NCI-H1694 treated with DMSO at 0.1 percent for 48 hours (cell line): ENCODE measurements at places on chromosomes 3 and 15.

DNA sequence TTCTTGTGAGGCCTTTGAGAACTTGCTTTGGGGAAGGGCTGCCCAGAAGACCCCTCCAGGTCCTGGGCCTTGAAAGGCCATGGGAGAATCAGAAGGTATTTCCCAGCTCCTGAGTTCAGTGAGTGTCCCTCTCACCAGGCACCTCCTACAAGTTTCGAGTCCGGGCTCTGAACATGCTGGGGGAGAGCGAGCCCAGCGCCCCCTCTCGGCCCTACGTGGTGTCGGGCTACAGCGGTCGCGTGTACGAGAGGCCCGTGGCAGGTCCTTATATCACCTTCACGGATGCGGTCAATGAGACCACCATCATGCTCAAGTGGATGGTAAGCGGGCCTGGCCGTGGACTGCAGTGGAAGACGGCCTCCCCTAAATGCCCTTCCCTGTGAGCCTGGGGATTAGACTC lies 68.3 kb downstream of the BOC start:
- no peak for DNase-seq

GRCh38 chr3:58585994-58586393 lies 8.8 kb upstream of the FAM107A start:
- no peak for DNase-seq

GRCh38 chr3:27449530-27450150 lies 34.5 kb downstream of the SLC4A7 start:
- no peak for DNase-seq

DNA sequence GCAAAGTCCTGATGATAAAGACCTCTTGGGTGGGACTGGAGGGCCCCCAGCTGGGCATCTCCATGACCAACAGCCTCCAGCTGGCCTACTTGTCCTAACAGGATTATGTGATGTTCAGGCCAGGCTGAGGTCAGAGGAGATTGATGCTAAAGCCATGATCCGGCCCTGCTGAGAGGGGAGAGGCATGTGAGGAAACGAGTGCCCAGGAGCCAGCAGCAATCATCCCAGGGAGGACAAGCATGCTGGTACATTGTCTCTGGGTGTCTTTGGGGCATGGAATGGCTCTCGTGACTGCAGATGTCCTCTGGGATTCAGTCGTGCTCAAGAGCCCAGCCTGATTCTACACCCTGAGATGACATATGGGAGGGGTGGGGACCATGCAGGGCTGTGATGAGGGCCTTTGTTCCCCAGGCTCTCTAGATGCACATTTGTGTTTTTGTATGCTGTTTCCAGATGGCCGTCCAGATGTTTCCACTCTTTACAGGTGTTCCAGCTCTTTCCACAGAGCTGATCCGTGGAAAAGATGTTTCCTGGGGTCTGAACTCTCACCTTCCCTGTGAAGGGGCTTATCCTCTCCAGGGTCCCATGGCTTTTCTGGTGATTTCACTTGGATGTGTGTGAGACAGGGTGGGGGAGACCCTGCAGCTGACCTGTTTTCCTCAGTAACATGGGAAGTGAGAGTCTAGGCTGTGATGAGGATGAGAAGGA lies 20.2 kb downstream of the SLC24A1 start:
- DNase-seq: peak; percentile 59

DNA sequence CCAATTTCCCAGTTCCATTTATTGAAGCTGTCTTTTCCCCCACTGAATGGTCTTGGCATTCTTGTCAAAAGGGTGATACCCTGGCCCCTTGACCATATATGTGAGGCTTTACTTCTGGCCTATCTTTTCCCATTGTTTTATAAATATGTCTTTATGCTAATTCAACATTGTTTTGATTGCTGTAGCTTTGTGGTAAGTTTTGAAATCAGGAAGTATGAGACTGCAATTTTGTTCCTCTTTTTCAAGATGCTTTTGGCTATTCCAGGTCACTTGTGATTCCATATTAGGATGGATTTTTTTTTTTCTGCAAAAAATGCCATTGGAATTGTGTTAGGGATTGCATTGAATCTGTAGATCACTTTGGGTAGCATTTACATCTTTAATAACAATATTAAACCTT lies 141.2 kb upstream of the MANF start:
- DNase-seq: no peak

DNA sequence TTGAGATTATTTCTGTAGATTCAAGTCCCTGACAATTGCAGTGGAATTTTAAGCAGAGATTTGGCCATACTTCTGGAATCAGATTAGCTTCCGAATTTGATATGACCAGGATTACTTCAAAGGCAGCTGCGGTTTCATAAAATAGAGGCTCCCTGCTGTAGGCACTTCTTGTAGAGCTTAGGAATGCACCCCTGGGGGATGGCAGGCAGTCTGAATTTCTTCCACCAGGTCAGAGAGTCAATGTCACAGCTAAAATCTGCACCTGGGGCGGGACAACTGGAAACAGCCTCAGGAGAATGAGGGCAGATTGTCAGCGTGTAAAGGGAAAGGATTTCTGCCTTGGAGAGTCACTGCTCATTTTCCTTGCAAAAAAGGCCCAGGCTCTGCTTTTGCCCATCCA lies 182.6 kb downstream of the ARRDC4 start:
- DNase-seq: no peak

DNA sequence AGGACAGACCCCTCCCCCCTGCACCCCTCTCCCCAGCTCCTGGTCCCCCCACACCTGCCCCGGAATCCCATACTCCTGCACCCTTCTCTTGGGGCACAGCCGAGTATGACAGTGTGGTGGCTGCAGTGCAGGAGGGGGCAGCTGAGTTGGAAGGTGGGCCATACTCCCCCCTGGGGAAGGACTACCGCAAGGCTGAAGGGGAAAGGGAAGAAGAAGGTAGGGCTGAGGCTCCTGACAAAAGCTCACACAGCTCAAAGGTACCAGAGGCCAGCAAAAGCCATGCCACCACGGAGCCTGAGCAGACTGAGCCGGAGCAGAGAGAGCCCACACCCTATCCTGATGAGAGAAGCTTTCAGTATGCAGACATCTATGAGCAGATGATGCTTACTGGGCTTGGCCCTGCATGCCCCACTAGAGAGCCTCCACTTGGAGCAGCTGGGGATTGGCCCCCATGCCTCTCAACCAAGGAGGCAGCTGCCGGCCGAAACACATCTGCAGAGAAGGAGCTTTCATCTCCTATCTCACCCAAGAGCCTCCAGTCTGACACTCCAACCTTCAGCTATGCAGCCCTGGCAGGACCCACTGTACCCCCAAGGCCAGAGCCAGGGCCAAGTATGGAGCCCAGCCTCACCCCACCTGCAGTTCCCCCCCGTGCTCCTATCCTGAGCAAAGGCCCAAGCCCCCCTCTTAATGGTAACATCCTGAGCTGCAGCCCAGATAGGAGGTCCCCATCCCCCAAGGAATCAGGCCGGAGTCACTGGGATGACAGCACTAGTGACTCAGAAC lies 9.8 kb downstream of the MAP1A start:
- DNase-seq: no peak

- DNase-seq: no peak
These were observed 120.7 kb downstream of the ANP32A start for GRCh38 chr15:68699881-68700454.

- no peak for DNase-seq
These were observed 15.7 kb upstream of the RBP1 start for GRCh38 chr3:139555249-139555648.

DNA sequence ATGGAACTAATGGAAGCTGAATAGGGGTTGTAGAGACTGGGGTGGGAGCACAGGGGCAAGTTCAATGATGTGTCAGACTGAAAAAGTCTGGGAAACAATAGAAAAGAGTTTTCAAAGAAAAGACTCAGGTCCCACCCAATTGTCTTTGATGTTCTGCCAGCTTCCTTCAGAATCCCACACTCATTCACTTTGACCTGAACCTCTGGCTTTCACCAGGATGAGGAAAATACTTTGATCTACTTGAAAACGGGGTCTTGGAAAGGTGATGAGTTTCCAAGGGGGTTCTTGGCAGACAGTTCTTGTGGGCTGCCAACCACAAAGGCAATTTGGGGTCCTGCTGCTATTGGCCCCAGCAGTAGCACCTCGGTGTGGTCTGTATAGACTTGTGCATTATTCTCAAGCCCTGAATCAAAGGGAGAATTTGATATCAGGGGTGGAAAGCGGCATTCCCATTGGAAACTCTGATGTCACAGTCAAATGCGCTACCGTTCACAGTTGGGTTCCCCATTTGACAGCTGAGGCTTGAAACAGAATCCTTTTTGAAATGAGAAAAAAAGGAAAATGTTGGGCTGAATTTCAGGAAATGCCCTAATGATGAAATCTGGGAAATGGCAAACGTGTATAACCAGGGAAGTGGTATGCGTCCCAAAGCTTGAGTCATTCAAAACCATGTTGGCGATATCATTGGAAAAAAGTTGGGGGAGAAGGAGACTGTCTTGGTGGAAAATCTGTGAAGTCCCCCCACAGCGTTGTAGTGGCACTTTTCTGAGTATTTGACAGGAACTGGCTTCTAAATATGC lies 229.2 kb upstream of the LRTM1 start:
- no peak for DNase-seq

DNA sequence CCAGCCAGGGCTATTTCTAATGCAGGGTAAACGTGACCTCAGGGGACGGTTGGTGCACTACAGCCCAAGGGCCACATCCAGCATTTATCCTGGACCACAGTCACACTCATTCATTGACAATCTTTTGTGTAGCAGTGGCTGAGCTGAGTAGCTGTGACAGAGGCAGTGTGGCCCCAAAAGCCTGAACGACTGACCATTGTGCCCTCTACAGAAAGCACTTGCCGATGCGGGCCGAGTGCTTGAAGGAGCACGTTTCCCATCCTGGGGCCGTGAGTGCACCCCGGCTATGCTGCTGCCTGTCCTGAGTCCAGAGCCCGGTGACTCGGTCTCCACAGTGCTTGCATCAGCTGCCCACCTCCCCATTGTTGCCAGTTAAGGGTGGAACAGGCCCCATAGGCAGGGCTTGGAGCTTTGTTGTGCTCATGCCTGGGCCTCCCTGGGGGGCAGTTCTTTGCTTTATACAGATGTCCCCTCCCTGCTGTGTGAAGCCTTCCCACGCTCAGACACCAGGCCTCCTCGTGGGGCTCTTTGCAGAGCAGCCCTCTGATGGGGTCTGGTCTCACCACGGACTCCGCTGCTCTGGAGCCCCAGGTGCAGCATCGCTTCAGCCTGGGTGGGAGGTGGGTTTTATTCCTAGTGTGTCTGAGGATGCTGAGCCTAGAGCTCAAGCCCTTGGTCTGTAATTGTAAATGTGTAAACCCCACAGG lies 13.0 kb upstream of the SNRPA1 start:
- DNase-seq: no peak

DNA sequence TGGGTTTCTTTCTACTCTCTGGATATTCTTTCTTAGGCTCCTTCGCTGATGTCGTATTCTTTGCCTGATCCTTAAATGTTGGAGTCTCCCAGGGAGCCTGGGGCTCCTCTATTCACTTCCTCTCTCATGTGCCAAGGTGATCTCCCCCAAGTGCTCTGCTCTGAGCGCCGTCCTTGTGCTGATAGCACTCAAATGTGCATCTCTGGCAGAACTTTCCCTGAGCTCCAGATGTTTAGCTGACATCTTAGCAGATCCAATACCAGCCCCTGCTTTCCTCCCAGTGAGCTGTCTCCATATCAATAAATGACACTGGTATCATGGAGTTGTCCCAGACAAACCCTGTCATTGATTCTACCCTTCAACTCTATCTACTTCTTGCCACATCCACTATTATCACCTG lies 62.4 kb downstream of the NTRK3 start:
- DNase-seq: no peak

- DNase-seq: no peak
These were observed 417.3 kb downstream of the OTOL1 start for GRCh38 chr3:161913786-161914389.
